Activated CD8-positive, alpha-beta memory T cell treated with anti-CD3 and anti-CD28 coated beads for 48 hours (primary cell): ENCODE measurements at places on chromosomes 5 and 9.

DNA sequence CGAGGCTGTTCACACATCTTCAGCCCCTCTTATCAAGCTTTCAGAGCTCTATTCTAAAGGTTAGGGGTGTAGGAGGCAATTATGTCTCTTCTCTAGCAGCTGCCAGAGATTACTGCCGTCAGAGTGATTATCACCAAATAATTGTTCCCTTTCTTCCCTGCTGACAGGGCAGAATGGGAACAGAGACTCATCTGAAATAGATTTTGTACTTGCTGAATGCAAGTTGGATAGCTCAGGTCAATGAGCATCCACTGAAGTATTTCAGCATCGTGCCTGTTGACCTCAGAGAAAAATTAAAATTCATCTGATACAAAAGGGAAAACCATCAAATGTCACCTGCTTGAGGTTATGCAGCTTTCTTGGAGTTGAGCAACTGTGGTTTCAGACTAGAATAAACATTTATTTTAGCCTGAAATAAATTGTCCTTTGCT is 213.7 kb upstream of the MAP3K1 start:
- no peak for DNase-seq

DNA sequence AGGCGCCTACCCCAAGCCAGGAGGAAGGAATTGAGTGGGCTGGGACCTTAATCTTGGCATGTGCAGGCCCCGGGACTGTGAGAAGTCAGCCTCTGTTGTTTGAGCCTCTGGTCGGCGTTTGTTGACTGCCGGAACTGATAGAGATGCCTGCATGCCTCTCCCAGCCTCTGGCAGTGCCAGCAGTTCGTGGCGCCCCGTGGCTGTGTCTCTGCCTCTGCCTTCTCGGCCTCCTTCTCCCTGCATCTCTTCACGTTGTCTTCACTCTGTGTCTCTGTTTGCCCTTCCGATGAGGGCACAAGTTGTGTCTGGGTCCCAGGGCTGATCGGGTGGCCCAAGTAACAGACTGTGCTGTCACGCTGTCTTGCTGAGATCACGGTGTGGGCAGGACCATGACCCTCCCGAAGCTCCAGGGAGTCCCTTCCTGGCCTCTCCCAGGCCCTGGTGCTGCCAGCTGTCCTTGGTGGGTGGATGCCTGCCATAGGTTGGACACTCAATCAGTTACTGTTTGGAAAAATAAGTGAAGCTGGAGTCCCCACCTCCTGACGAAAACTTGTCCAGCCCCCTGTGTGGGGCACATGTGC is 133.5 kb upstream of the LPCAT1 start:
- no peak for DNase-seq

GRCh38 chr5:171776770-171777759 is 8.6 kb upstream of the SMIM23 start:
- no peak for DNase-seq

DNA sequence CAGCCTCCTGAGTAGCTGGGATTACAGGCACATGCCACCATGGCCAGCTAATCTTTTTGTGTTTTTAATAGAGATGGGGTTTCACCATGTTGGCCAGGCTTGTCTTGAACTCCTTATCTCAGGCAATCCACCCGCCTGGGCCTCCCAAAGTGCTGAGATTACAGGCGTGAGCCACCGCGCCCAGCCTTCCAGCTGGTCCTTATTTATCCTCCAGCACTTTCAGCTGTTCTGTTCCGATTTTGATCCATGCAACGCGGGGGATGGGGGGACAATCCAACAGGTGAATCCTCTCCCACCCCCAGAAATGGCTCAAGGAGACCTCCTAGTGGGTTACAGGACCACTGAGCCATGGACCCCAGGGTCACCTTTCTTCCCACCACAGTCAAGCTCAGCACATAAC is 14.7 kb upstream of the CDKN2AIPNL start:
- DNase-seq: no peak

- no peak for DNase-seq
Measured at GRCh38 chr9:125966466-125966865, 219.3 kb downstream of the PBX3 start.

- DNase-seq: no peak
Measured at GRCh38 chr9:37949576-37949975, 45.6 kb upstream of the SLC25A51 start.

DNA sequence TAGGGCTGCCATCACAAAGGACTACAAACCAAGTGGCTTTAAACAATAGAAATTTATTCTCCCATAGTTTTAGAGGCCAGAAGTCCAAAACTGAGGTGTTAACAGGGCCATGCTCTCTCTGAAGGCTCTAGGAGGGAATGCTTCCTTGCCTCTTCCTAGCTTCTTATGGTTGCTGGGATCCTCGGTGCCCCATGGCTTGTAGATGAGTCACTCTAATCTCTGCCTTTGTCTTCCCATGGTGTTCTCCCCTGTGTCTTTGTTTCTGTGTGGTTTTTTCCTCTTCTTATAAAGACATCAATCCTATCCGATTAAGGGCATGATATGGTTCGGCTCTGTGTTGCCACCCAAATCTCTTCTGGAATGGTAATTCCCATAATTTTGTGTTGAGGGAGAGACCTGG is 178.8 kb upstream of the NREP start:
- no peak for DNase-seq

GRCh38 chr5:171480239-171480638 is 60.8 kb downstream of the FGF18 start:
- DNase-seq: no peak

GRCh38 chr5:124743602-124744169 is 2.8 kb downstream of the ZNF608 start:
- no peak for DNase-seq

DNA sequence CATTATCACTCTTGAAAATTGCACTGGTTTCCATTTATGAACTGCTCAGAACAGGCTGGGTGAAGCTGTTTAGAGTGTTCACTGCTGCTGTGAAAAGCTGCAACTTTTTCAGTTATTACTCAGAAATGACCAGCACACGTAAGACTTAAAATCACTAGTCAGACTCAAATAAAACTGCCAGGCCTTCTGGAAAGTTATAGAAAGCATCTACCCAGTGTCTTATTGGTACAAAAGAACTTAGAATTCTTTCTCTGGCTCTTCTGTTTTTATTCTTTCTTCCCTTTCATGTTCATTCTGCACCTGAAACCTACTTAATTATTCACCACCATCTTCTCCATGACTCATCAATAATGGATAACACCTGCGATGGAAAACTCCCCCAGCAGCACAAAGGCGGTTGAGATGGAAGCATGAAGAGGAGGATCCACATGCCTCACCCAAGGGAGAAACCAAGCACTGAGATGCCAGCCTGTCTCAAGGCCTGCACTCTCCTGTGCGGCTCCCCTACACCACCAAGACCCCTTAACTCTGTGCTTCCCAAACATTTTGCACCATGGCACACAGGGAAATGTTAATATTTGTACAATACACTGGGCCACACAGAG is 171.9 kb downstream of the ENTREP1 start:
- DNase-seq: no peak

- DNase-seq: no peak
Measured at GRCh38 chr5:27353970-27354369, 315.6 kb upstream of the CDH9 start.

- no peak for DNase-seq
Measured at GRCh38 chr9:18863791-18864190, 169.2 kb downstream of the SAXO1 start.

- no peak for DNase-seq
Measured at GRCh38 chr9:105392531-105392930, 55.3 kb upstream of the FSD1L start.

- no peak for DNase-seq
Measured at GRCh38 chr9:117160254-117160653, 254.6 kb downstream of the ASTN2 start.

DNA sequence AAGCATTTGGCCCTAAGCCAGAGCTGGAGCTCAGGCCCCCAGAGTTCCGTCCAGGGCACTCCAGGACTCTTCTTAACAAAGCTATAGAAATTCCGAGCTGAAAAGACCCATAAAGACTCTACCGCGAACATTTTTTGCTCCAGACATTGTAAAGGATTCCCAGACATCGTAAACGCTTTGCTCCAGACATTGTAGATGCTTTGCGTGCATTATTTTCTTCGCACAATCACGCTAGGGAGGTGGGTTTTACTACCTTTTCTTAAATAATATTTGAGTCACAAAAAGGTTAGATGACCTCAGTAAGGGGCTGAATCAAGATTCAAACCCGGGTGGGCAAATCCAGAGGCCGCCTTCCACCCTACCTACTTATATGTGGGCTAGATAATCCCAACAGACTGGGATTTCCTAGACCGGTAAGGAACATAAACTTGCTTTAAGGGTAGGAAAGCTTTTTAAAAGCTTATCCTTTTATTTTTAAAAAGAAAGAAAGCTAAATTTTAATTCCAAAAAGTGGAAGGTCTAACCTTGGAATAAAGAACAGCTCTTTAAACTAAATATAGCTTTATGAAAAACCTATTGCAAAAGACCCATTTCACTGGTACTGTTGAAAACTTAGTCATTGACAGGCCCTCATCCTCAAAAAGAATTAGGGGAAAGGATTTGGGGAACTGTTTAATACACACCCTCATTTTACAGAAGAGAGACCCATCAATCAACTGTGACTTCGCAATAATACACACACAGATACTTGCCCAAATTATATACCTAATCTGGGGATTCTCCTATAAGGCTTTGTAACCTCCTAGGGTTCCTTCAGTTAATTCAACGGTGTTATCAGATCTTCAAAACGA is 822 bp upstream of the TNIP1 start:
- DNase-seq: no peak

DNA sequence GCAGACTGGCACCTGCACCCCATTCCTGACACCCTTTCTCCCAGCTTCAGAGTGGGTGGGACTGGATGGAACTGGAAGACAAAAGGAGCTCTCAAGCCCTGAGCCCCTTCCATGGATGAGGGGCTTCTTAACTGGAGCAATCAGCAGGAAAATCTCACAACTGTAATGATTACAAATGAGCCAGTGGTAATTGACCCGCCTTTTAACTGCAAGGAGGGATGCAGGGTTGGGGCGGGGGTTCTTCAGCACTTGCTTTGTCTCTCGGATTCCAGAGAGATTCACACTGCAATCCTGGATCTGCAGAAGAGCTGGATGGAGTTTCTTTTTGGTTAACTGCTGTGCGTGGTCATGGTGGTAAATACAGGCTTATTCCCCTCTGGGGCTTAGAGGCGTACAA is 160.1 kb upstream of the SHB start:
- no peak for DNase-seq

- DNase-seq: no peak
Measured at GRCh38 chr9:136985027-136985602, 2.3 kb downstream of the LCNL1 start.

GRCh38 chr5:57422993-57423392 is 59.6 kb downstream of the ACTBL2 start:
- DNase-seq: no peak

GRCh38 chr5:54480296-54480695 is 24.8 kb downstream of the HSPB3 start:
- no peak for DNase-seq

DNA sequence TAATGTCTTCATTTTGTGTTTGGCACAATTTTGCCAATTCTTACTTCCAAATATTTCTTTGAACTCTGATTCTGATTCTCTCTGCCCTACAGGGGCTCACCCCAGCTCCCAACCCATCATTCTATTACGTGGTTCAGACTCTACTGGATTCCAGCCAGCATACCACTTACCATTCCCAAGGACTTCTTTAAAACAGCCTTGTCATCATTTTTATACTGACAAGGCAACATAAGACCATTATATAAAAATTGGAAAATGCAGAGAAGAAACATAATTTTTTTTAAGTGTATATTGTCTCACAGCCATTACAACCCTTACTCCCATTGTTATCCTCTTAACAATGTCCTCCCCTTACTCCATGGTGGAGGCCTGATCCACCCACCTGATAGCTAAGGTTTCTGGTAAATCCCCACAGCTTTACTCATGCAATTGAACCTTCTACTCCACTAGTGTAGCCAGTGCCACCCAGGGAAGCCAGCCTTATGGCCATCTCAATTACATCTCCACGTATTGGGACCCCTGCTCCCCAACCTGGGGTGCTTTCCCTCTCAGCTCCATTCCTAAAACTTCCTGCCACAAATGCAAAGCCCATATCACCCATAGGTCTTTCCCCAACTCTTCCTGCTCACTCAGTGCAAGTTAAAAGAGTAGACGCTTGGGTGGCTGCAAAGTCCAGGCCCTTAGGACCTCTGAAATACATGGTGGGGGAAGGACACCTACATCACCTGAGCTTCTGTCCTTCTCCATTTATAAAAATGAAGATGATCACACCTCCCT is 19.1 kb downstream of the UGT3A2 start:
- DNase-seq: no peak

- DNase-seq: no peak
Measured at GRCh38 chr5:118994595-118994994, 6.2 kb upstream of the DTWD2 start.

- DNase-seq: no peak
Measured at GRCh38 chr9:104319198-104319597, 184.9 kb upstream of the OR13F1 start.

DNA sequence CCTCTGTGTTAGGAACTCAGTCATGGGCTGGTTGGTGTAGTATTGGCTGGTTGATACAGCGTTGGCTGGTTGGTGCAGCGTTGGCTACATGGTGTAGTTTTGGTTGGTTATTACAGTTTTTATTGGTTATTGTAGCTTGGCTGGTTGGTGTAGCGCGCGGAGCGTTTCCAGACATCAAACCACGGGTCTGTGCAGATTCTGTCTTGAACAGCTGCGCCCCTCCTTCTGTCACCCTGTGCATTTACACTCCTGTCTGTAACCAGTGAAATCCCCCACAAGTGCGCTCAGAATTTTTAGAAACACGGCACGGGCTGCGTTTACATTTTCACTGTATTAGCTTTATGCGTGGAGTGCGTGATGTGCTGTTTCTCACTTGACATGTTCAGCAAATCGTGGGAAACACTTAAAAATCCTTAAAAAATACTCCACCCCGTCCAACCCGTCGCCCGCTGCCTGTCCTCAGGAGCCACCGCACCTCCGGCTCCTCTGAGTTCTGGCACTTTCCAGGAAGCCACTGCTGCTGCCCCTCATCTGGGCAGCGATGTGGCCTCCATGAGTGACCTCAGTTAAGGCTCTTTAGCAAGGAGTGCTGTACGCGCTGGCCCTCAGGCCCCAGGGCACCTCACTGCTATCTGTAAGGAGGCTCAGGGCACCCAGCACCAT is 20.8 kb downstream of the NKD2 start:
- no peak for DNase-seq

GRCh38 chr5:7396713-7397454 is 946 bp downstream of the ADCY2 start:
- no peak for DNase-seq

DNA sequence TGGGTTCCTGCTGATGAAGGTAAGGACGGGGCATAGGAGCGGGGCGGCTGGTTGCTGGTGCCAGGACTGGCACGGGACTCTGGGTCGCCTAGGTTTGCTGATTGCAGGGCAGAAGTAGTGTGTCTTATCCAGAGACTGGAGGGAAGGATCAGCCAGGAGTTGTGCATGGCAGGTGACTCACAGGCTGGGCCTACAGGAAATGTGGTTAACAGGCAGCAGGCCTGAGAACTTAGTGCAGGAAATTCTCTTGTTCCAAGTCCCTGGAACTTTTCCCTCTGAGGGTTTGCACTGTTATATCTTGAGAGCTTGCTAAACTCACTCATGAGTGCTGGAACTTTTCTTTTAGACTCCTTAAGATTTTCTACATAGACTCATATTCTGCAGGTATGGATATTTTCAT is 95.1 kb downstream of the ANXA2R start:
- DNase-seq: no peak
